ENCODE measurements at places on chromosomes 2 and 18. TPM values are rescaled to one million over a fixed set of nuclear protein-coding genes. Genes with fewer than 3 reads are reported as not detected.

Gene INHBB
- 3.3 TPM for total RNA-seq

Gene INPP5D
- total RNA-seq: 1.6 TPM

Gene COL5A2
- 19.2 TPM for total RNA-seq

Gene CCDC148
- 32.6 TPM for total RNA-seq

Gene VWA3B
- under 0.01 TPM for total RNA-seq

Gene ZBTB14
- 33.4 TPM for total RNA-seq
